ENCODE measurements at places on chromosomes 11 and 22.

DNA sequence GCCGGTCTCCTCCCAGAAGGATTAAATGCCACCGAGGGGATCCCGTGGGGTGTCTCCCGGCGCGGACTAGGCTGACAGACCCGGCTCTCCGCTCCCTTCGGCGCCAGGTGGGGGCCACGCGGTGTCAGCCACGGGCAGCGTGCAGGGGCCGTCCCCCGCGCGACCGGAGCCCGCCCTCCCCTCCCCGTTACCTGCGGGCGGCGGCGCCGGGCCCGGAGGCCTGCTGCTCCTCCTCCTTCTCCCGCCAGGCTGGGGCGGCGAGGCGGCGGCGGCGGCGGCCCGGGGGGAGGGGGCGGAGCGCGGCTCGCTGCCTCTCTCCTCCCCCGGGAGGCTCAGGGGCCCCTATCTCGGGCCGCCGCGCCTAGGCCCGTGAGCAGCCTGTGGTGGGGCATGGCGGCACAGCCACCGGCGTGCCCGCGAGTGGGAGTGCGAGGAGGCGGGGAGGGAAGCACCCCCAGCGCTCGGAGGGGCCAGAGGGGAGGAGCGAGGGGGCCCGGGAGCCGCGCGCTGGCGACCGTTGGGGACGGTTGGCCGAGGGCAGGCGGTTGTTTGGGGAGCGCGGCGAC is 450 bp downstream of the ZBTB44 start:
- no peaks in the 10 kb centered on the region for H3K36me3 ChIP-seq
- peaks cover 44% of the 10 kb centered on the region for H3K4me1 ChIP-seq
- H3K27ac ChIP-seq = peak overlapping the region; percentile 72
- H3K4me3 ChIP-seq = peak overlapping the region; percentile 62
- DNase-seq = peak; percentile 64

GRCh38 chr22:50583294-50583861 is 729 bp upstream of the CHKB start:
- H3K27me3 ChIP-seq = no peaks in the 10 kb centered on the region
- H3K4me3 ChIP-seq = no peak overlapping the region
- no peaks in the 10 kb centered on the region for H3K36me3 ChIP-seq
- H3K27ac ChIP-seq = peak overlapping the region; percentile 97
- H3K4me1 ChIP-seq = peaks cover 21% of the 10 kb centered on the region

- no peak for DNase-seq
- no peaks in the 10 kb centered on the region for H3K27me3 ChIP-seq
- no peaks in the 10 kb centered on the region for H3K36me3 ChIP-seq
- no peak overlapping the region for H3K4me3 ChIP-seq
- H3K27ac ChIP-seq = no peak overlapping the region
Observed at GRCh38 chr11:28903716-28904115, 795.5 kb downstream of the METTL15 start.

DNA sequence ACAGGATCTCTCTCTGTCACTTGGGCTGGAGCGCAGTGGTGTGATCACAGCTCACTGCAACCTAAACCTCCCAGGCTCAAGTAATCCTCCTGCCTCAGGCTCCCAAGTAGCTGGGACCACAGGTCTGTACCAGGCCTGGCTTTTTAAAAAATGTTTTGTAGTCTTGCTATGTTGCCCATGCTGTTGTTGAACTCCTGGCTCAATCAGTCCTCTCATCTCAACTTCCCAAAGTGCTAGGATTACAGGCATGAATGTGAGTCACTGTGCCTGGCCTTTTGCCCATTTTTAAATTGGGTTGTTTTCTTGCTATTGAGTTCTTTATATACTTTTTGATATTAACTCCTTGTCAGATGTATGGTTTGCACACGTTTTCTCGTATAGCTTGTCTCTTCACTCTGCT is 33.0 kb upstream of the PITPNB start:
- H3K36me3 ChIP-seq = no peaks in the 10 kb centered on the region
- no peak overlapping the region for H3K27ac ChIP-seq
- H3K4me3 ChIP-seq = no peak overlapping the region
- H3K4me1 ChIP-seq = no peaks in the 10 kb centered on the region
- no peaks in the 10 kb centered on the region for H3K27me3 ChIP-seq
- no peak for DNase-seq

- no peak overlapping the region for H3K27ac ChIP-seq
- H3K27me3 ChIP-seq = no peaks in the 10 kb centered on the region
- H3K4me3 ChIP-seq = no peak overlapping the region
- no peaks in the 10 kb centered on the region for H3K4me1 ChIP-seq
- H3K36me3 ChIP-seq = no peaks in the 10 kb centered on the region
- DNase-seq = no peak
Observed at GRCh38 chr11:22733475-22734248, 67.3 kb downstream of the GAS2 start.

DNA sequence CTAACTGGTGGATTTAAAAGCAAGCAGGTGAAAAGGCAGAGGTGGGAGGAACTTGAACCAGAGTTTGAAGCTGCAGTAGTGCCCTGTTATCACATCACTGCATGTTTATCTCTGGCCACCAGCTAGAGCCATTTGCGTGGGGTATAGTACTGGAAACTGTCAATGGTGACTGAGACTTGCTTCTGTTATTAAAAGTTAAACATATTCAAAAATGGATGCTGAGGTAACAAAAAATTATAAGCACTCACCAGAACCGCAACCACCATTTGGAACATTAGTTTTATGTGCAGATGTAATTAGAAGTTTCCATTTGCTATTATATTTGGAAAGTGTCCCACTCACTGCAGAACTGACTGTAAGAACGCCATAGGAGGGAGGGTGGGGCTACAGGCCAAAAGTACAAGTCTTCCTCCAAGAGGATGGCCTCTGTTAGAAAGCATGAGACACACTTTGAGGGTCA is 1.2 kb upstream of the CD59 start:
- H3K27me3 ChIP-seq = no peaks in the 10 kb centered on the region
- H3K4me3 ChIP-seq = no peak overlapping the region
- H3K36me3 ChIP-seq = no peaks in the 10 kb centered on the region
- H3K4me1 ChIP-seq = peaks cover 19% of the 10 kb centered on the region
- no peak overlapping the region for H3K27ac ChIP-seq
- DNase-seq = no peak

DNA sequence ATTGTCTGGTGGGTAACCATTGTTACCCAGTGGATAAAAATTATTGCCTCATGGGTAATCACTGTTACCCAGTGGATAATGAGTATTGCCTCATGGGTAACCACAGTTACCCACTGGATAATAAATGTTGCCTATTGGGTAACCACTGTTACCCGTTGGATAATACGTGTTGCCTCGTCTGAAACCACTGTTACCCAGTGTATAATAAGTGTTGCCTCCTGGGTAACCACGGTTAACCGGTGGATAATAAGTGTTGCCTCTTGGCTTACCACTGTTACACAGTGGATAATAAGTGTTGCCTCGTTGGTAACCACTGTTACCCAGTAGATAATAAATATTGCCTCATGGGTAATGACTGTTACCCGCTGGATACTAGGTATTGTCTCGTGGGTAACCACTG is 20.9 kb upstream of the NXPE4 start:
- no peak for DNase-seq
- no peak overlapping the region for H3K27ac ChIP-seq
- H3K36me3 ChIP-seq = no peaks in the 10 kb centered on the region

DNA sequence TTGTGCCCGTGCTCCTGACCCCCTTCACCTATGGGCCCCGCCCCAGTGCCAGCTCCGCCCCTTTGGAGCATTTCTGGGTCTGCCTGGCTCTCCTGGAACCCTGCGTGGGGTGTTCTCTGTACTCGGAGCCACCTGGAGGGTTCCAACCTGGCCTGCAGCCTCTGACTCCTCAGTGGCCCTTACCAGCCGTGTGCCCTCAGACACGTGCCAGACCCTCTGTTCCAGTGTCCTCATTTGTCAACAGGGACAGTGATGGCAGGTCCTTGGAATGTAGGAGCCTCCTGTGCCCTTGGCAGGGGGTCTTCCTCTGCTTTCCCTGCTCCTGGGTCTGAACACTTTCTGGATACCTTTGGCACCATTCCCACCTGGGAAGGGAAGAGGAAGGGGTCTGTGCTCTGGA is 96.4 kb downstream of the CACNA1I start:
- H3K27ac ChIP-seq = no peak overlapping the region
- no peak overlapping the region for H3K4me3 ChIP-seq
- DNase-seq = no peak
- H3K27me3 ChIP-seq = no peaks in the 10 kb centered on the region
- peaks cover 20% of the 10 kb centered on the region for H3K4me1 ChIP-seq
- H3K36me3 ChIP-seq = peaks cover 17% of the 10 kb centered on the region

DNA sequence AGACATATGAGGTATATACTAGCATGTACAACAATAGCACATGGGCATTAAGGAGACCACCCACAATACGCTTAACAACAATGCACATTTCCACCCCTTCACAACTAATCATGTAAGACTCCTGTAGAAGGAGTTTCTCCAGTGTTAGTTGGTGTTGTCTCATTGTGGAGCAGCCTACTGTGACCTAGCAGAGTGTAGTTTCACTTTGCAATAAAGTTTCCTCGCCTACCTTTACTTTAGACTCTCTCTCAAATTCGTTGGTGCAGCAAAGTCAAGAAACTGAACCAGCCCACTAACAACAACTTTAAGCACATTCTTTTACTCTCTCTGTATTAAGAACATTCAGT is 863.6 kb downstream of the FAM181B start:
- no peaks in the 10 kb centered on the region for H3K36me3 ChIP-seq
- H3K4me3 ChIP-seq = peak overlapping the region; percentile 14
- no peaks in the 10 kb centered on the region for H3K27me3 ChIP-seq
- no peak for DNase-seq

DNA sequence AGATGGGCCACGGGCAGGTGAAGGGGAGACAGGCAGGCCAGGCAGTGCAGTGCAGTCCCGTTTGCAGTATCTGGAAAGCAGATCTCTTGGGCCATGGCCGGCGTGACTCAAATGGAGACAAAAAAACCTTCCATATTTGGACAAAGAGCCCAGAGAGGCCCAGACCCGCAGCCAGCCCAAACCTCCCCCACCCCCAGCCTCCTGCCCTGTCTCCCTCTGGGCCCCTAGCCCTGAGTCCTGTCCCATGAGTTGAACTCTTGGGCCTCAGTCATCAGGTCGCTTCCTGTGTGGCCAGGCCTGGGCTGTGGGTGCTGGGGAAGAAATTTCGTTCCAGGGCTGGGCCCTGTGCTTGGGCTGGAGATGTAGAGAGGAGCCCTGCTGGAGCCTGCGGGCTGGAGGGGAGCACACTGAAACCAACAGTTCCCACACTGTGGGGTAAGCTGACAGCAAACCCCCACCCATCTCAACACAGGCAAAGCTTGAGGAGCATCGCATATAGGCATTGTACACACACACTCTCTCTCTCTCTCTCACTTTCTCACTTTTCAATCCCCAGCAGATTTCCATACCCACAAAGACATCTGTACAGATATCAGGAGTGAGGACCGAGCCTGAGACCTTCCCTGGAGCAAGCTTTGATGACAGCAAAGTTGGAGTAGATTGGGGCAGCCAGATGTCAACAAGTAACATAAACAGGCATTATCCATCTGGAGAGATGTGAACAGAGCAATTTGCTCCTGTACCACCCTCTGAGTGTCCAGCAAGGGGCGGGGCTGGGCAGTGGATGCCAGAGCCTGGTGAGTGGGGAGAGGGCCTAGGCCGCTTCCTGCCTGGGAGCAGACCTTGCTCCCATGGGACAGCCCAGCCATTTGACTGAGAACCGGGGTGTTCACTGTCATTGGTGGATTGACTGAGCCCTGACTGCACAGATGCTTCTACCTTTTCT is 17.2 kb downstream of the ARHGEF17 start:
- H3K27ac ChIP-seq = no peak overlapping the region
- no peaks in the 10 kb centered on the region for H3K36me3 ChIP-seq
- H3K4me3 ChIP-seq = no peak overlapping the region

- no peak for DNase-seq
- H3K4me3 ChIP-seq = no peak overlapping the region
Observed at GRCh38 chr11:96116376-96116775, 192.5 kb upstream of the MTMR2 start.

DNA sequence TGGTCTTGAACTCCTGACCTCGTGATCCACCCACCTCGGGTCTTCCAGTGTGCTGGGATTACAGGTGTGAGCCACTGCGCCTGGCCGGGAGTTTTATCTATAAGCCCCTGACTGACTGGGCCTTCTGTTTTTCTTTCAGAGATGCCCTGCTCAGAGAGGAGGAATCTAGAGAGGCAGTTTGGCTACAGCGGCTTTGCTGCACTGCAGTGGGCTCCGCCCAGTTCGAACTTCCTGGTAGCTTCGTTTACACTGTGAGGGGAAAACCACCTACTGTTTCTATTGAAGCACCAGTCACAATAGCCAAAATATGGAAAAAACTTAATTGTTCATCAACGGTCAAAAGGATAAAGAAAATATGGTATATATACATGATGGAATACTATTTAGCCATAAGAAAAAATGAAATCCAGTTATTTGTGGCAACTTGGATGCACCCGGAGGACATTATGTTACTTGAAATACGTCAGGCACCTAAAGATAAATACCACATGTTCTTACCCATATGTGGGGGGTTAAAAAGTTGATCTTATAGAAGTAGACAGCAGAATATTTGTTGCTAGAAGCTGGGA is 31.9 kb upstream of the FAM181B start:
- no peak overlapping the region for H3K4me3 ChIP-seq
- H3K27ac ChIP-seq = no peak overlapping the region
- H3K4me1 ChIP-seq = no peaks in the 10 kb centered on the region
- no peak for DNase-seq
- H3K36me3 ChIP-seq = no peaks in the 10 kb centered on the region

- DNase-seq = no peak
- H3K4me1 ChIP-seq = no peaks in the 10 kb centered on the region
- no peaks in the 10 kb centered on the region for H3K27me3 ChIP-seq
- H3K27ac ChIP-seq = no peak overlapping the region
Observed at GRCh38 chr11:2578929-2579270, 120.9 kb downstream of the KCNQ1OT1 start.

DNA sequence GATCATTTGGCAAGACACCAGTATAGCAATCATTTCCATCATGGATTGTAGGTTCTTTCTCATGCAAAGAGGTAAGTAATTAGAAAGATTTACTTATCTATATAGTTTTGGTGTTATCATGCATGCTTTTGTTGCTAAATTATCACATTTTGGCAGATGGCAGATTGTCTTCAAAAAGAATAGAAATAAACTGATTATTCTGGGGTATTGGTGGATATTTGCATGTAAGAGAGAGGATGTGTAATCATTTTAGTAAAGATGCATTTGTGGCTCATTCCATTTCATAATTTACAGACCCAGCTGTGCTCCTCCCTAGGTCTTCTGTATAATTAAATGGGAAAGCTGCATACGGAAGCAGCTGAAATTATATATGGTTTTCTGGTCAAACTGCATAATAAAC is 875.7 kb upstream of the ANO3 start:
- no peak for DNase-seq
- no peaks in the 10 kb centered on the region for H3K27me3 ChIP-seq
- H3K36me3 ChIP-seq = no peaks in the 10 kb centered on the region
- no peaks in the 10 kb centered on the region for H3K4me1 ChIP-seq
- no peak overlapping the region for H3K4me3 ChIP-seq

DNA sequence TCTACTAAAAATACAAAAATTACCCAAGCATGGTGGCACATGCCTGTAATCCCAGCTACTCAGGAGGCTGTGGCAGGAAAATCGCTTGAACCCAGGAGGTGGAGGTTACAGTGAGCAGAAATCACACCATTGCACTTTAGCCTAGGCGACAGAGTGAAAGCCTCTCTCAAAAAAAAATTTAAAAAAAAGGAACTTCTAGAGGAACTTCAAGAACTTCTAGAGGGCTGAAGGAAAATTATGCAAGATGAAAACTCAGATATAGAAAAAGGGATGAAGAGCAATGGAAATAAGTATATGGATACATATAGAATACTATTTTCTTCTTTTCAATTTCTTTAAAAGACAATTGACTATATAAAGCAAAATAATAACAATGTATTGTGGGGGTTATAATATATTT is 51.2 kb upstream of the PRR5 start:
- H3K36me3 ChIP-seq = no peaks in the 10 kb centered on the region
- no peak for DNase-seq
- no peak overlapping the region for H3K27ac ChIP-seq
